ENCODE measurements at places on chromosomes 11 and 22. TPM values are rescaled to one million over a fixed set of nuclear protein-coding genes. Genes with fewer than 3 reads are reported as not detected.

The OR5B21 gene
- total RNA-seq, result not detected

The TRPC6 gene
- not detected for total RNA-seq

The DGAT2 gene
- 7.3 TPM for total RNA-seq

The GAB4 gene
- not detected for total RNA-seq

The RIMBP3C gene
- 0.19 TPM for total RNA-seq

The RASSF10 gene
- total RNA-seq, result not detected

The FAM83F gene
- 0.23 TPM for total RNA-seq

GRCh38 chr11:65546217-65546958 lies 11.8 kb downstream of the LTBP3 start:
- no peaks in the 10 kb centered on the region for H3K27me3 ChIP-seq
- H3K4me1 ChIP-seq, result peaks cover 40% of the 10 kb centered on the region
- H3K4me3 ChIP-seq, result peak overlapping the region; percentile 79
- DNase-seq, result peak; percentile 100
- peaks cover 49% of the 10 kb centered on the region for H3K36me3 ChIP-seq

DNA sequence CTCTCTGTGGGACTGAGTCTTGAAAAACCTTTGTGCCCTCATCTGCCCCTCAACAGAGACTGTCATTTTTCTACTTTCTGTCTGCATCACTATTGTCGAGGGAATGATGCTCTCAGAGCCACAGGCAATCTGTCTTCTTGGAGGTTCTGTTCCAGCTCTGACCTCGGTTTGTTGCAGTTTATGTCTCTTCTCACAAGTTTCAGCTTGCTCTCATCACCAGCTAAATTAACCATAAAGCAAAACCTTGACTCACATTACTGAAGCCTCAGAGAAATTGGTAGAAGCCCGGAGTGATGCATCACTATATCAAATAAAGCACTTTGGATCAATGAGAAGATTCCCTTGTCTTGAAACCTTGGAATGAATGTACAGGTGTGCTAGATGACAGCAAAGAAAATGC lies 60.6 kb upstream of the BLID start:
- peaks cover under 1% of the 10 kb centered on the region for H3K27me3 ChIP-seq
- no peak for DNase-seq
- no peak overlapping the region for H3K4me3 ChIP-seq
- H3K36me3 ChIP-seq, result no peaks in the 10 kb centered on the region

DNA sequence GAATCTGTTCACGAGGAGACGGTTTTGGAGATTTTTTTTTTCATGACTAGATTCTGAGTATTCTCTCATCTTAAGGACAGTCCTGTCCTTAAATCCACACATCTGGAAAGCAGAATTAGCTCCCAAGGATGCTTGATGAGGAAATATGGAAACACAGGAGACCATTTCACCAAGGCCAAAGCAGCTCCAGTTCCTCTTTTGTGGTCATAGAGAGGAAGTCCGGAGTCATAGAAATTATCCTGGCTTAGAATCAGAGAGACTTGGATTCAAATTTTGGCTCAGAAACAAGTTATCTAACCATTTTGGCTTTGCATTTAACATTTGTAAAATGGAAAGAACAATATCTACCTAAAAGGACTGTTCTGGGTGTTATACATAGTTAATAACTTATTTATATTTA lies 7.3 kb upstream of the TEAD1 start:
- H3K27ac ChIP-seq, result no peak overlapping the region
- no peak for DNase-seq
- peaks cover 48% of the 10 kb centered on the region for H3K27me3 ChIP-seq
- H3K36me3 ChIP-seq, result no peaks in the 10 kb centered on the region

GRCh38 chr11:108496643-108497256 lies 1.4 kb downstream of the POGLUT3 start:
- H3K36me3 ChIP-seq, result peaks cover 6% of the 10 kb centered on the region
- no peaks in the 10 kb centered on the region for H3K27me3 ChIP-seq
- peaks cover 23% of the 10 kb centered on the region for H3K4me1 ChIP-seq
- peak overlapping the region; percentile 97 for H3K27ac ChIP-seq
- no peak for DNase-seq

DNA sequence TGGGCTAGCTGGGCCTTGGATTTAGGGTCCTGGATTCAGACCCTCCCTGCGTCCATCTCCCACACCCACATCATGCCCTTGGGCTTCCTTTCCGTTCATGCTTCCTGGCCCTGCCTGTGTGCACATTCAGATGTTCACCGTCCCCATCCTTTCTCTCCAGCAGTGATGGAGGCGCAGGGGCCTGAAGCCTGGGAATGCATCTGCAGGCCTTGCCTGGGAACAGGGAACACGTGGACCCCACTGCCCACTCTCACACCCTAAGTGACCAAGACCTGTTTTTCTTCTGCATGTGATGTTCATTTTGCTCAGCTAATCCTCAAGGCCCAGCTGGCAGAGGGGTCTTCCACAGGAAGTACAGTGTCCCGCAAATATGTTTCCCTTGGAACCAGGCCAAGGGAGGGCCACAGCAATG lies 91.6 kb upstream of the PARVA start:
- no peak overlapping the region for H3K4me3 ChIP-seq
- H3K4me1 ChIP-seq, result peaks cover 13% of the 10 kb centered on the region
- H3K27ac ChIP-seq, result no peak overlapping the region
- no peaks in the 10 kb centered on the region for H3K27me3 ChIP-seq
- peak; percentile 41 for DNase-seq

- no peaks in the 10 kb centered on the region for H3K27me3 ChIP-seq
- H3K4me3 ChIP-seq, result no peak overlapping the region
- no peak for DNase-seq
Measured at GRCh38 chr22:50361222-50361621, 18.1 kb downstream of the PPP6R2 start.

DNA sequence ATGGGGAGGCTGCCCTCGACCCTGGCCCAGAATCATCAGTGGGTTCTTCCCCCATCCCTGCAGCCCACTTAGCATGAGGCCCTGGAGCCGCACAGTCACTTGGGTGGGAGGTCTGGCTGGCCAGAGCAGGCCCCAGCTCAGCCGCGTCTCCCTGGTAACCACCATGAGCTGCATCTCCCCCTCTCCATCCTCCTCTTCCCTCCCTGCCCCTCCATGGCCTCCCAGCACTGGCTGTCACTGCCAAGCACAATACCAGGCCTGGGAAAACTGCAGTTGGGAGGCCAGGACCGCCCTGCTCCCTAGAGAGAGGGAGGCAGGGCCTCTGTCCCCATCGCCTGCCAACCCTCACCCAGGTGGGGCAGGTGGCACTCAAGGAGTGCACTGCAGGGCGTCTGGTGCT lies 8.0 kb downstream of the CSDC2 start:
- H3K27ac ChIP-seq, result no peak overlapping the region
- no peak overlapping the region for H3K4me3 ChIP-seq
- DNase-seq, result no peak
- H3K27me3 ChIP-seq, result no peaks in the 10 kb centered on the region

DNA sequence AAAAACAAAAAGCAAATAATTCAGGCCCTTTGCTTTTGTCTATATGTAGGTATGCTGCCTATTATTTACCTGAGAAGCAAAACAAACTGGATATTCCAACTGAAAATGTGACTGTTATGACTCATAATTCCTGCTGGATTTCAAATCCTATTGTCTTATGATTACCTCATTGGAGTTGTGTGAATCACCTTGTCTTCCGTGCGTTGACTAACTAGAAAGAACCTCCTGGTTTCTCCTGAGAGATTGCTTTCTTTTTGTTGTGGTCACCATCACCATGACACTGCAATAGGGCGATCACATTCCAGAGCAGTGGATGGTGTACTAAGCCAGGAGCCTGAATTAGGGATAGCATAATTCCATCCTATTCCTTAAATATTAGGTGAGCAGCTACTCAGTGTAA lies 23.0 kb upstream of the EXPH5 start:
- no peak overlapping the region for H3K27ac ChIP-seq
- peaks cover 7% of the 10 kb centered on the region for H3K4me1 ChIP-seq
- no peak for DNase-seq

GRCh38 chr11:10319702-10320558 lies 15.1 kb downstream of the ADM start:
- H3K4me3 ChIP-seq, result no peak overlapping the region
- H3K27ac ChIP-seq, result no peak overlapping the region
- no peak for DNase-seq
- H3K36me3 ChIP-seq, result no peaks in the 10 kb centered on the region
- H3K27me3 ChIP-seq, result peaks cover 10% of the 10 kb centered on the region

- no peak for DNase-seq
- no peaks in the 10 kb centered on the region for H3K4me1 ChIP-seq
- no peak overlapping the region for H3K4me3 ChIP-seq
- H3K27ac ChIP-seq, result no peak overlapping the region
- H3K27me3 ChIP-seq, result no peaks in the 10 kb centered on the region
- H3K36me3 ChIP-seq, result no peaks in the 10 kb centered on the region
Measured at GRCh38 chr11:29657709-29658108, 359.1 kb downstream of the KCNA4 start.

DNA sequence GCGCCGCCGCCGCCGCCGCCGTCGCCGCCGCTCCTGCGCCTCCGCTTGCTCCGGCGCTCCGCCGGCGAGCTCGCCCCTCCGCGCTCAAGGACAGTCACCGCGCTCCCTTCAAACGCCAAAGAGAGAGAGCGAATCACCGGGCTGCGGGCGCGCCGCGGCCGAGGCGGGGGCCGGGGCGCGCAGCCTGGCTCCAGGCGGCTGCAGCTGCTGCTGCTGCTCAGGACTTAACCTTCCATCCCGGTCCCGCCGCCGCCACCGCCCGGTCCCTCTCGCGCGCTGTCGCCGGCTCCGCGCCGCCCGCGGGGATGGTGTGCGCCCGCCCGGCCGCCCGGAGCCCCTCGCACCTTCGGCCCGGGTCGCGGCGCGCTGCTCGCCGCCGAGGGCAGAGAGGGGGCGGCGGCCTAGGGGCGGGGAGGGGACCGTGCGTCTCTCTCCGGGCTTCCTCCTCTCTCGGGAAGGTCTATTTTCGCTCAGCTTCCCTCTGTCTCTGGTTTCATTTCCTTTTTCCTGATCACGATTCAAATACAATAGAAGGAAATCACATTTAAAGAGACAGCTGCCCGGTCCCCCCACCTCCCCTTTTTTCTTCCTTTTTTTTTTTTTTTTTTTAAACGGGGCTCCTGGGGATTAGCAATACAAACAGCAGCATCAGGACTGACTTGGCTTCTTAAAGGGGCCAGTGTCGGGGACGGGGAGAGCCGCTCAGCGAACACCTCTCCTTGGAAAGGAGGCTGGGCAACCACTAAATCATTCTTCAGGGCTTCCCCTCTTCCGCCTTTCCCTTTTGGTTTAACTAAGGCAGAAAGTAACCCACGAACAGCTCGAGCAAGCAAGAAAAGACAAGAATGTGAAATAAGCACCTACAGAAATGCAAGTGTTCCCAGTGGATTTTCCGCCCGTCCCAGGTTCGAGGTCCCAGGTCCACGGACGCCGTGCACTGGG lies 22.1 kb downstream of the LMO2 start:
- peak overlapping the region; percentile 84 for H3K4me3 ChIP-seq
- DNase-seq, result peak; percentile 62
- H3K4me1 ChIP-seq, result peaks cover 4% of the 10 kb centered on the region
- H3K36me3 ChIP-seq, result no peaks in the 10 kb centered on the region
- H3K27ac ChIP-seq, result no peak overlapping the region

- no peak overlapping the region for H3K27ac ChIP-seq
- H3K36me3 ChIP-seq, result no peaks in the 10 kb centered on the region
- DNase-seq, result no peak
- H3K27me3 ChIP-seq, result peaks cover 3% of the 10 kb centered on the region
- no peaks in the 10 kb centered on the region for H3K4me1 ChIP-seq
- H3K4me3 ChIP-seq, result no peak overlapping the region
Measured at GRCh38 chr11:113984781-113985180, 9.9 kb downstream of the HTR3A start.

DNA sequence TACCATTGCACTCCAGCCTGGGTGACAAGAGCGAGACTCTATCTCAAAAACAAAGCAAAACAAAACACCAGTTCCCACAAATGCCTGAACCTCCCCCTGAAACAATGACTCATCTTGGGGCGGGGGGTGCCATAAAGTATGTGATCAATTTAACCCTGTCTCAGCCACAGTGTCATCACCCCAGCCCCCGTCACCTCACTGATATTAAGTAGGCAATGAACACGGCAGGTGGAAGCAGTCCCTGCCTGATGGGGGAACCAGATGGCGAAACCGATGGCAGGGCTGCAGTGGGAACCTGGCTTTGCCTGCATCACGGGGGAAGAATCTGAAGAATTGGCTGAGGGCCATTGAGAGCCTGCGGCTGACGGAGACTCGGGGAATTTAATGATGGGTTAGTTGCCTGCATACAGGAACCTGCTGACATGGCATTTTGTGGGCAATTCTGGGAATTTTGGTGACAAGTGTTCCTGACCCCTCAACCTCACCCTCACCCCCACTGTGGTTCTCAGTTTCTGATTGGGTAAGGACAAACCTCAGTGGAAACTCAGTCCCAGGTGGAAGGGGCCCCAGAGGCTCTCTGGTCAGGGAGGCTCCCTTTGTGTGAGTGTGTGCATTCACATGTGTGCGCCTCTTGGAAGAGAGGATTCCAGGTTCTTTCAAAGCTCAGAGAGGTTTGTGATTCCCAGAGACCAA lies 39.1 kb upstream of the SHISAL1 start:
- H3K27ac ChIP-seq, result no peak overlapping the region
- H3K36me3 ChIP-seq, result no peaks in the 10 kb centered on the region
- H3K27me3 ChIP-seq, result peaks cover 8% of the 10 kb centered on the region
- H3K4me3 ChIP-seq, result peak overlapping the region; percentile 16

- H3K4me3 ChIP-seq, result no peak overlapping the region
- DNase-seq, result no peak
- H3K27ac ChIP-seq, result no peak overlapping the region
- H3K36me3 ChIP-seq, result peaks cover 16% of the 10 kb centered on the region
- H3K27me3 ChIP-seq, result no peaks in the 10 kb centered on the region
- H3K4me1 ChIP-seq, result no peaks in the 10 kb centered on the region
Measured at GRCh38 chr11:986270-986951, 50.1 kb downstream of the MUC6 start.

DNA sequence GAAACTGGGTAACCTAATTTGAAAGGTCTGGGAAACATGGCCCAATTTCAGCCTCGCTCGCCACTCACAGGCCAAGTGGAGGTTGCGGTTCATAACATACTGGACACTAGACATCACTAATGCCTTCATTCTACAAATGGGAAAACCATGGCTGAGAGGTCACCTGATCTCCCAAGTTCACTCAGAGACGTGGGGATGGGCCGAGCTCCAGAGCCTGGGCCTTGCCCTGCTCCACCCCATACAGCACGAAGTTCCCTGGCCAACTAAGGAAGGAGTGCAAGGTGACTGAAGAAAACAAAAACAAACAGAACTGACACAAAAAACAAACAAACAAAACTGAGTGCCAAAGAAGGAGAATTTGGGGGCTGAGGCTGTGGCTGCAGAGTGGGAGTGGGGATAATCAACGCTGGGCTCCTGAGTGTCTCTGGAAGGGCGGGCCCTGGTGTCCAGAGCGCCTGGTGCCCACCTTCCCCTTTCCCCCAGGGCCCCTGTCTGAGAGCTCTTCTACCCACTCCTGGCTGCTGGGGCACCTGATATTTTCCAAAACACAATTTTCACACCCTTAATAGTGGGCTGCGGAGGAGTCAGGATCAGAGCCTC lies 46.5 kb upstream of the ADA2 start:
- DNase-seq, result no peak
- no peaks in the 10 kb centered on the region for H3K36me3 ChIP-seq
- H3K27ac ChIP-seq, result no peak overlapping the region
- peaks cover 44% of the 10 kb centered on the region for H3K4me1 ChIP-seq
- peak overlapping the region; percentile 5 for H3K4me3 ChIP-seq
- H3K27me3 ChIP-seq, result peaks cover 2% of the 10 kb centered on the region

GRCh38 chr11:92769112-92769511 lies 200.3 kb upstream of the MTNR1B start:
- peaks cover 4% of the 10 kb centered on the region for H3K4me1 ChIP-seq
- H3K27me3 ChIP-seq, result peaks cover 13% of the 10 kb centered on the region
- no peak overlapping the region for H3K27ac ChIP-seq
- no peaks in the 10 kb centered on the region for H3K36me3 ChIP-seq

Measured in activated CD4-positive, alpha-beta T cell treated with anti-CD3 and anti-CD28 coated beads, Interleukin-2, amount 10 ng/mL, durations not matched to agents 24 days and 14 days (primary cell).